ENCODE measurements at places on chromosomes 12 and 14.

DNA sequence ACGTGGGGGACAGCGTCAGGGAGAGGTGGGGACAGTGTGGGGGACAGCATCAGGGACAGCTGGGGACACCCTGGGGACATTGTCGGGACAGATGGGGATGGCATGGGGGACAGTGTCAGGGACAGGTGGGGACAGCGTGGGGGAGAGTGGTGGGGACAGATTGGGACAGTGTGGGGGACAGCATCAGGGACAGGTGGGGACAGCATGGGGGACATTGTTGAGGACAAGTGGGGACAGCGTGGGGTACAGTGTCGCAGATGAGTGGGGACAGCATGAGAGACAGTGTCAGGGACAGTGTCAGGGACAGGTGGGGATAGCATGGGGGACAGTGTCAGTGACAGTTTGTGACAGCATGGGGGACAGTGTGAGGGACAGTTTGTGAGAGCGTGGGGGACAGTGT, 240.9 kb downstream of the TMEM121 start:
- no peak overlapping the region for H3K4me3 ChIP-seq
- no peaks in the 10 kb centered on the region for H3K4me1 ChIP-seq
- DNase-seq: no peak
- H3K27me3 ChIP-seq: no peaks in the 10 kb centered on the region

- H3K27ac ChIP-seq: no peak overlapping the region
- H3K36me3 ChIP-seq: peaks cover 63% of the 10 kb centered on the region
- no peak overlapping the region for H3K4me3 ChIP-seq
Observed at GRCh38 chr14:31395572-31396205, 24.7 kb downstream of the HEATR5A start.

GRCh38 chr12:50822082-50822481, 20.6 kb upstream of the TMPRSS12 start:
- no peaks in the 10 kb centered on the region for H3K4me1 ChIP-seq
- no peak overlapping the region for H3K27ac ChIP-seq
- no peak for DNase-seq
- no peak overlapping the region for H3K4me3 ChIP-seq
- no peaks in the 10 kb centered on the region for H3K27me3 ChIP-seq
- H3K36me3 ChIP-seq: no peaks in the 10 kb centered on the region

DNA sequence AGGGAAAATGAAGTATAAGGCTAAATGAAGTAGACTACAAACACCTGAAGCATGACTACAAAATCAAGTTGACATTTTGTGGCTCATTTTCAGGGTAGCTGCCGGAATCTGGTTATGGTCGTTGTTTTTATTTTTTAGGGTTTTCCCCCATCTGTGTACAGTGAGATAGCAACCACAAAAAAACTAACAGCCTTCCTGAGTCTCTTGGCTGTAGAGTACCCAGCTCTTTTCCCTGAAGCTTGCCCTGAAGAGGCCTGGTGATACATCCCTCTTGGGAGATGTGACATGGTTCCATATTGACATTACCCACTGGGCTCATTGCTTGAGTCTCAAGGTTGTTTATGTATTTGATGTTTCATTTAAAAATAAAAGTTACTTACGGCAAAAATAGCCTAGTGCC, 424.0 kb downstream of the ZFP36L1 start:
- H3K4me3 ChIP-seq: no peak overlapping the region
- no peak overlapping the region for H3K27ac ChIP-seq
- no peak for DNase-seq
- H3K4me1 ChIP-seq: peaks cover 19% of the 10 kb centered on the region
- H3K36me3 ChIP-seq: no peaks in the 10 kb centered on the region
- H3K27me3 ChIP-seq: no peaks in the 10 kb centered on the region

DNA sequence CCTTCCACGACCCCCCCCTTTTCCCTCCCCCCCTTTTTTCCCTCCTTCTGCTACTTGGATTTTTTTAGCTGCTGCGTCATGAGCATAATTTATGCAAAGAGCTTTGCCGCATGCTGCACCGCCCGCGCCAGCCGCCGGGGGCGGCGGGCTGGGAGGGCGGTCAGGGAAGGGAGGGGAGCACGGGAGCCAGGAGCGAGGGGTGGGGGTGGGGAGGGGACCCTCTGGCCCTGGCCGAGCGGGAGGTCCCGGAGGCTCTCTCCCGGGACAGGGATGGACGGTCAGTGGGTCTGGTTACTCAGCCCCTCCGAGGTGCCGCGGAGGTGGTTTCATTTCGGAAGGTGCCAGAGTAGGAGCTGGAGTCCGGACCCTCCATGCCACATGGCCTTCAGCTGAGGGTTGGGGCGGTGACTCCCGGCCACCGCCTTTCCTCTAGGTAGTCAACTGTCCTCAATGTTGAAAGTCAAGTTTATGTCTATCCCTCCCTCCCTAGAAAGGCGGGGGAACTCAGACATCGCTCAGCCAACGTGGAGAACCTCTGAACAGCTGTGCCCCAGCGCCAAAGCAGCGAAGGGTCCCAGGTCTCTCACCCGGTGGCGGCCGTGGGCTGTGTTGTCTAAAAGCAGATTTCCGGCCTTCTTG, at the start of gene POU6F1:
TSS of gene POU6F1 (minus strand) at position 95 of the 639 bp plus-strand sequence. CDS start 11,226 bp downstream, outside the sequence.
- peak within 1 kb of the TSS; percentile 99 for H3K27ac ChIP-seq
- no peaks in the 10 kb centered on the region for H3K27me3 ChIP-seq
- peaks cover 17% of the 10 kb centered on the region for H3K4me1 ChIP-seq
- H3K36me3 ChIP-seq: no peaks in the 10 kb centered on the region
